Stimulated activated CD4-positive, alpha-beta T cell treated with anti-CD3 and anti-CD28 coated beads, TNF-alpha, amount 100 ng/mL, for 1 hour (primary cell): ENCODE measurements at places on chromosomes 13 and 19.

- DNase-seq: no peak
Measured at GRCh38 chr13:27117158-27117557, 54.5 kb downstream of the USP12 start.

DNA sequence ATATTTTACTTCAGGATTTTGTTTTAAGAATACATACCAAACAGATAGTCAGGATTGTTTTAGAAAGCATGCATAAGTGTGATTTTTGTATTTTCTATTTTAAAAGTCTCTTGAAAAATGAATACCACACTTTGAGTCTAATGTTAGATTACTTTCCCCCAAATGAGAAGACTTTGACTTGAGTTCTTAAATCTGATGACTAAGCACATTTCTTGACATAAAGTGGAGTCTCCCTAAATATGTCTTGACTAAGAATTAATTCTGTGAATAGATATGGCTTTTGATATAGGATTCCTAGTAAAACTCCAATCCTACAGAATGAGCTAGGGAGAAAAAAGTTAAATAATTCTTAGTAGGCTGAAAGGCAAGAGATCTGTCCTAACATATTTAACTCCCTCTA, 624.2 kb upstream of the SPRY2 start:
- DNase-seq: no peak

DNA sequence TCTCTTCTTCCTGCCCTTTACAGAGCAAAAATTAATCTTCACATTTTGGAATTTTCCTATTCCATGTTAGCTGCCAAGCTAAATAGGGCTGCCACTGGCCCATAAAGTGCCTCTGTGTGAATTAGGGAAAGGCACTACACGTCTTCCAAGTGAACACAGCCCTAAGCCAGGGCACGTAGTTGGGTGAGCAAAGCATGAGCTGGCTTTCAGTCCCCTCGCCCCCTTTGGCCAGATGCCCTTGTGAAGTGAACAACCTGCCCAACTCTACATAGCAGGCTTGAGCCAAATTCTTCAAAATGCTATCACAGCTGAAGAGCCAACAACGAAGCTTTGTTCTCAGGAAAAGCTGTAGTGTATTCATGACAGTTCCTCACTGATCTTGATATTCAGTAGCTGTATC, 213.1 kb downstream of the OXGR1 start:
- no peak for DNase-seq

- DNase-seq: no peak
Measured at GRCh38 chr13:110593430-110594130, 21.8 kb upstream of the NAXD start.

- DNase-seq: no peak
Measured at GRCh38 chr13:30618186-30618929, 638 bp downstream of the USPL1 start.

DNA sequence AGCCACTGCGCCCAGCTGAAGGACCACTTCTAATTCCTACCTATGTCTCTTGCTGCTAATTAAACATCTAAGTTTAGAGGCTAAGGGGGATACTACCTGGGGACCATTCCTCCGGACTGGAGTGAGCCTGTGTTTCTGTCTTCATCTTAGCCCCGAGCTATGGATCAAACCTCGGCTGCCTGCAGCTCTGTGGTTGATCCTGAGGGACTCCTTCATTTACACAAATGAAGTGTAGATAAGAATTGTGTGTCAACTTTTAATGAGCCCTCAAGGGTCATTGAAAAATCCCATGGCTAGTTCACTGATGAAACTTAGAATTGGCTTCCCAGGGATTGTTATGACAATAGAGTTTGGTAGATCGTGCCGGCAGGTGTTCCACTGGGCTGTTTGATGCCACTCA, 31.5 kb upstream of the OR10H1 start:
- no peak for DNase-seq

DNA sequence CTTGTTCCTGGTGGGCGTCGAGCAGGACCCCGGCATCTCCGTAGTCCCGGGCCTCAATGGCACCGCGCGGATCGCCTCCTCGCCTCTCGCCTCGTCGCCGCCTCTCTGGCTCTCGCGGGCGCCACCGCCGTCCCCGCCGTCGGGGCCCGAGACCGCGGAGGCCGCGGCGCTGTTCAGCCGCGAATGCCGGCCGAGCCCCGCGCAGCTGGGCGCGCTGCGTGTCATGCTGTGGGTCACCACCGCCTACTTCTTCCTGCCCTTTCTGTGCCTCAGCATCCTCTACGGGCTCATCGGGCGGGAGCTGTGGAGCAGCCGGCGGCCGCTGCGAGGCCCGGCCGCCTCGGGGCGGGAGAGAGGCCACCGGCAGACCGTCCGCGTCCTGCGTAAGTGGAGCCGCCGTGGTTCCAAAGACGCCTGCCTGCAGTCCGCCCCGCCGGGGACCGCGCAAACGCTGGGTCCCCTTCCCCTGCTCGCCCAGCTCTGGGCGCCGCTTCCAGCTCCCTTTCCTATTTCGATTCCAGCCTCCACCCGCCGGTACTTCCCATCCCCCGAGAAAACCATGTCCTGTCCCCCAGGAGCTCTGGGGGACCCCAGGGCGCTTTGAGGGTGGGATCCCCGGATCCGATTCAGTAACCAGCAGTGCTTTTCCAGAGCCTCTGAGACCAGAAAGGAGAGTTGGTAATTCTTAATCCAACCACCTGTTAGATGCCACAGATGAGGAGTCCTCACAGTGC, 885 bp downstream of the MLNR start:
- no peak for DNase-seq
